ENCODE measurements at places on chromosomes 13 and 19.

GRCh38 chr19:40800997-40801377 is 2.0 kb downstream of the EGLN2 start:
- DNase-seq: no peak

DNA sequence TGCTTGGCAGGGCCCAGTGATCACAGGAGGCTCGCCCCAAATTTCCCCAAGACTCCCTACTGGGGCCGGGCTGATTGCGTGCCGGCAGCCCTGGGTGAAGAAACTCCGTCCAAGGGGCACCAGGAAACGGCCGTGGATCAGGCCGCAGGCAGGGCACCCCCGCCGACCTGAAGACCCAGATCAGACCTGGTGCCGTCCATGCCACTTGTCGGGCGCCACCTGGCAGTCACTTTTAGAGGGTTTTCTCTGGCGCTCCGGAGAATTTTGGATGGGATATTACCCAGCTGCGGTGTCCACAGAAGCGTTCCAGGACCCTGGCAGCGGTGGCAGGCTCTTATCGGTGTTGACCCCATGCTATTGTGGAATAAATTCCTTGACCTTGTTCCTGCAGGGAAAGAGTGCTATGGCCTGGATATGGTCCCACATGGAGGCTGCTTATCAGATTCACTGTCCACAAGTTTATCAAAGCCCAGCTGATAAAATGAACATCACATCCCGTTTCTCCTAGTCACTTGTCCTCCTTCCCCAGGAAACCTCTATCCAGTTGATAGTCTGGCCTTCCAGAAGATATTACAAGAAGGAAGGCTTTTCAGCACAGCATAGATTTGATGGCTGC is 38.2 kb downstream of the IGFL2 start:
- no peak for DNase-seq

GRCh38 chr13:37319031-37319443 is 213.6 kb upstream of the CSNK1A1L start:
- no peak for DNase-seq

- DNase-seq: no peak
Measured at GRCh38 chr13:93080587-93080986, 146.0 kb upstream of the GPC6 start.

- no peak for DNase-seq
Measured at GRCh38 chr19:33159893-33160292, 28.0 kb downstream of the WDR88 start.

GRCh38 chr13:105940882-105941281 is 594.6 kb downstream of the EFNB2 start:
- DNase-seq: no peak

DNA sequence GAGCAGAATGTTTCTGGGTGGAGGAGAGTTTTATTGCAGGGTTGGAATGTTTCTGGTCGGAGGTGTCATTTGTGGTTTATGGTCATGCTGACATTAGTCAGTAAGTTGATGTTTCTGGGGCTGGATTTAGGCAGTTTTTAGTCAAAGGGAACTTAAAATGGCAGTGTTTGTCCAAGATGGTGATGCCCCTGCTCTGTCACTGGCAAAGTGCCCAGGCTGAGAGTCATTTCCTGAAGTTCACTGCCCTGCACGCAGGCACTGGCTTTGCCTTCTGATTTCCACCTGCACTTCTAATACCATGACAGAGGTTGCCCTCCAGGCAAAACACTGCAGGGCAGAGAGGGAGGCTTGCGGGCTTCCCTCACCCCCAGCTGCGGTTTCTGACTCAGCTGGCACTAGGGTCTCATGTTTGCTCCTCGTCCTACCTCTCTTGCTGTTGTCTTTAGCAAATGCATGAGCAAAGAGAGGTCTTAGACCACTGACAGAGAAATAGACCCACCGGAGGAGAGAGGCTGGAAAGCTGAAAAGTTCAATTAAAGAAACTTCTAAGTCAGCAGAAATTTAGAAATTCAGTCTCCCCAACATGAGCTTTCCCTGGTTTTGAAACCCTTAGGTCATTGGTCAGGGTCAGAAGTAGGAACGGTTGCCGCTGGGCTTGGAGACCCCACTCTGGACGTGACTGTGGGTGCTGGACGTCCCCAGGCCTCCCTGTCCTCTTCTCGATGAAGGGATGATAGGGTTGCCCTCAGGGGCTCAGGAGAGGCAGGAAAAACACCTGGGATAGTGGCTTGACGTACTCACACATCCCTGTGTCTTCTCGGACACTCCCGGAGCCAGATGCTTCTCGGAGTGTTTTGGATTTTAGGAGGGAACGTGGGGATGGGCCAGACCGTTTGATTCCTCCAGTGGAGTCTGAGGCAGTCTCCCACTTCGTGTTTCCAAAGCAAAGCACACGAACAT is 26.3 kb downstream of the TMEM255B start:
- DNase-seq: no peak

DNA sequence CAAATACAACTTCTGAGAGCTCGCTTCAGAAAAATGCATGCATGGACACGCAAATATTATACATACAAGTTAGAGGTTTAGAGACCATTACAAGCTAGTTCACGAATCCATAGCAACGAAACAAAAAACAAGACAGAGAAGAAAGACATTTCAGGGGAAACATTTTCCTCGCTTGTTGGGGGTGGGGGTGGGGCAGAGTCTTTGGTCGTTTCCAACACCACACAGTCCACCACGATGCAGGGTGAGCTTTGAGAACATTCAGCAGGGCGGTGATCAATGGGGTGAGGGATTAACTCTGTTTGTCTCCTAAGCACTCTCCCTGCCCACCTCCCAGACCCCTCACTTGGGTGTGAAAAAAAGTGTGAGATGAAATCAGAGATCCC is 651 bp downstream of the OXGR1 start:
- DNase-seq: no peak

DNA sequence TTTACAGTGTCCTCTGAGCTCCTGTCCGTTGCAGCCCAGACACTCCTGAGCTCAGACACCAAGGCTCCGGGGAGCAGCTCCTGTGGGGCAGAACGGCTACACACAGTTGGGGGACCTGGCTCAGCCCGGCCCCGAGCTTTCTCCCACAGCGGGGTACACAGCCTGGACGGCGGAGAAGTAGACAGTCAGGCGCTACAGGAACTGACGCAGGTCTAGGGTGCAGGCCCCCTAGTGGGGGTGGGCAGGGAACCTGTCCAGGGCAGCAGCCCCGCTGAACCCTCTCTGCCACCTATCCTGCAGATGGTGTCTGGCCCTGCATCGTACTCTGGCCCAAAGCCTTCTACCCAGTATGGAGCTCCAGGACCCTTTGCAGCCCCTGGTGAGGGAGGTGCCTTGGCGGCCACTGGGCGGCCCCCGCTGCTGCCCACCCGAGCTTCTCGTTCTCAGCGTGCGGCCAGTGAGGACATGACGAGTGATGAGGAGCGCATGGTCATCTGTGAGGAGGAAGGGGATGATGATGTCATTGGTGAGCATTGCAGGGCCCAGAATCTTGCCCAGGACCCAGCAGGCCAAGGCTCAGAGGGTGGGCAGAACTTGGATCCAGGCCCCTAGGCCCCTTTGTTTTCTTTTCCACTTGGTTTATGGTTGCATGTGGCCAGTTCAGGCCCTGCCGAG is 12.9 kb upstream of the PRR19 start:
- no peak for DNase-seq

- DNase-seq: no peak
Measured at GRCh38 chr13:77563111-77563510, 27.6 kb downstream of the SCEL start.

- no peak for DNase-seq
Measured at GRCh38 chr19:46932346-46932745, 71.5 kb downstream of the ARHGAP35 start.

- no peak for DNase-seq
Measured at GRCh38 chr13:51624695-51625345, 40.6 kb downstream of the WDFY2 start.

GRCh38 chr19:52991484-52991883 is 22.2 kb upstream of the ERVV-1 start:
- DNase-seq: no peak

DNA sequence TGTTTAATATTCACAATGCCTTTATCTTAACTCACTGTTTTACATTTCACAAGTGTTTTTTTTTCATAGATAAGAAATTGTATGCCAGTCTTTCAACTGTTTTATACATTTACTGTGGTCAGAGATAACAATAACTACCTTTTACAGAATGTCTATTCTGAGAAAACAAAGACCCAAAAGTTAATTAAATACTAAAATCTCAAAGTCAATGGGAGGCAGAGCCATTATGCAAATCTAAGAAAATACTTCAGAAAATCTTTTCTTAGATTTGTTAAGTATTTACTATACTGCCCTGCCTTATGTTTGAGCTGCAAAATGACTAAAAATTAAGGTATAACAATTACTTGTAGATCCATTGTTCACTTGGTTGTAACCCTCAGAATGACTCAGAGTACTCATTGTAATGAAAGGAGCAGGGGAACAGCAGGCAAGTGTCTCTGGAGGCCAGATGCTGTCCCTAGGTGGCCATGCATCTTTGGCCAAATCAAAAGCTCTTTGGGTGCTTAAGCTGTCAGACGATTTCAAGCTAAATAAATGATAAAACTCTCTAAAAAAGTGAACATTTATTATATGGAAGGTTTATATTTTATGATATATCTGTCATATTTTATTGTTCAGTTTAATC is 770.1 kb upstream of the PCDH20 start:
- no peak for DNase-seq

- peak; percentile 46 for DNase-seq
Measured at GRCh38 chr13:29923554-29924481, 73.4 kb upstream of the UBL3 start.

DNA sequence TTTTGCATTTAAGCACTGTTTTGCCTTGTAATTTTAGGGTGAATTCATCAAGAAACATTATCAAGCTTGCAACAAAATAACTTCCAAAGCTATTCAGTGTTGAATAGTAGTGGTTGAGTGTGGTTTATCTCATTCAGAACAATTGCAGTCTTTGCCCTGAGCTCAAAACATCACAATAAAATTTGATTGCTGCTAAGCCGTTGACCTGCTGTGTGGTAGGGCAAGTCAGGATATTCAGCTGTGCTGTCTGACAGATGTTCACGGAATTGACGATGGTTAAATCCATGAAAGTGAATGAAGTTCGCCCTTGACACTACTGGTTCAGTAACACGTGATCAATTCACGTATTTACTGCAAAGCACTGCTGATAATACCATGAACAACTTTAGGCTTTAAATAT is 66.9 kb downstream of the GJA3 start:
- DNase-seq: no peak

DNA sequence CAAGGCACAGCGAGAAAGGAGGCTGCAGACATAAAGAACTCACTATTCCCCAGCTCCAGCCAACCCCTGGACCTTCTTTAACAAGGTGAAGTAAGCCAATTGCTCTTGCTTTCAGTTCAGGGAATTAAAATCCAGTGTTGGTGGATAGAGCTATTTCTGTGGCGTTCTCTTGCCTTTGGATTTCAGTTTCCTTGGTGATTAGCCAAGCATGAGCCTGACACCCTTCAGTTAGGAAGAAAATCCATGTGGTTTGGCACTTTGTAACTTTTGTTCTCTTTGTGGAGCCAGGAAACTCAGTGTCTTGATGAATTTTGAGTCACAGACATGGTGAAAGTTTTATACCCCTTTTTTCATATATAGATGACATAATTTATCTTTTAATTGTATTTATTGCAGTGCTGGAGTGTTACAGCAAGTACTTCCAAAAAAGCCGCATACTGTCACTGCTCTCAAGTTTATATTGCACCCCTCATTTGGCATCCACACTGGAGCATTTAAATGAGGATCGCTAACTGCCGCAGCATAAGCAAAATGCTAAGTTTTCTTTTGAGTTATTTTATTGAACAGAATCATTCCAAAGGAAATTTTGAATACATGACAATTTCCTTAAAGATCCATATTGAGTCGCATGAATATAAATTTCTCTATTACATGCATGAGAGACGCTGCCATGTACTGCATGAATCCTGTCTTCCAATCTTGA is 406.8 kb downstream of the MYO16 start:
- no peak for DNase-seq

DNA sequence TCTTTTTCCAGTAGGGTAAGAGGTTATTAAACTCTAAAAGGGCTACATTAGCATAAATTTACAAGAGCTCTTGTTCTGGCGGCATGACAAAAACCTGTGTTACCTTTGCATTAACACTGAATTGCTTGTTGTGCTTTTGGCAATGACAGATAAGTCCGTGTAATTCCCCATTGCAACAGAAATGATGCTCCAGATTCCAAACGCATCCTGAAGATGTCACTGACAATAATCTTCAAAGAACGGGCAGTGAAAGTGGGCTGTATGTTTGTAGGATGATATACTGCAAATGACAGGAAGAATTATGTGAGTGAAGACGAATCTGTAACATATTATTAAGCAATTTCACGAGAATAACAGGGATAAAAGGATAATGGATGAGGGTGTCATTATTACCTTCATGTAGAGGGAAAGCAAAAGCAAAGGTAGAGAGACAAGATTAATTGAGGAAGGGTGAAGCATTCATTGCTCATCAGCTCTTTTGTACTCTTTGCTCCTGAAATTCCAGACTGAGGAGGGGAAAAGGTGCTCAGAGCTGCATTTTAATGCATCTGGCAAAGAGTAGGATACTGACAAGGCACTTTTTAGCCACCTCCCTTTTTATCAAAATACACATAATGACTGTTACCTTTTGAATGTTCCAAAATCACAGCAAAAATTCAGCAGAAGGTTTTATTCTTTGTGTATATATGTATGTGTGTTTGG is 38.5 kb upstream of the MAB21L1 start:
- no peak for DNase-seq

DNA sequence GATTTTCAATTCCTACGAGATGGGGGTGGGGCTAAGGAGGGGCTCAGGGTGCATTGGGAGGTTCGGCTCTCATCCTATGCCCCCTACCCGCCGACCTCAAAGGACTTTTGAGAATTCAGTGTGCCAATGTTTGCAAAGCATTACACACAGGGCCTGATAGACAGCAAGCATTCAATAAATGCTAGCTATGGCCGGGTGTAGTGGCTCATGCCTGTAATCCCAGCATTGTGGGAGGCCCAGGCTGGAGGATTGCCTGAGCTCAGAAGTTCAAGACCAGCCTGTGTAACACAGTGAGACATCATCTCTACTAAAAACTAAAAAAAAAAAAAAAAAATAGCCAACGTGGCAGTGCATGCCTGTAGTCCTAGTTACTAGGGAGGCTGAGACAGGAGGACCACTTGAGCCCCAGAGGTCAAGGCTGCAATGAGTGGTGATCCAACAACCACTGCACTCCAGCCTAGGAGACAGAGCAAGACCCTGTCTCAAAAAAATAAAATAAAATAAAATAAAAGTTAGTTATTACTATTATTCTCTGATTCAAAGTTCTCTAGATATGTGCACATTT is 1.9 kb upstream of the CBLC start:
- no peak for DNase-seq

DNA sequence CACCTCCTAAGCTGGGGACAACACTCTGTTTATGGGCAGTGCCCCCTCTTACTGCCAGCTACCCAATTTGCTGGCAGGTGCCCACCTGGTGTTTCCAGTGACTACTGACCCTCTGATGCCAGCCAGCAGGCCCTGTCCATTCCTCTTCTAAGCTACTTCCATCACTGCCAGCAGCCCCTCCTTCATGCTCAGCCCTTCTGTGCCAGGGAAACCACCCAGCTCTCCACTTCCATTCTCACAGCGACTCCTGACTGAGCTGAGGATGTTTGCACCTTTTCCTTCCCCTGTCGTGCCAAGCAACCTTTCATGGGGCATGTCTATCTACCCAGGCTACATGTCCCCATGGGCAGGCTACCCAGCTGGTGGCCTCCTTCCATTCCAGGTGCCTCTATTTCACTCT is 24.0 kb upstream of the ZNF492 start:
- no peak for DNase-seq

GRCh38 chr19:19405971-19406877 is 749 bp downstream of the GATAD2A start:
- DNase-seq: peak; percentile 30

Data from effector memory CD8-positive, alpha-beta T cell (primary cell).